OCI-M1 (cell line): ENCODE measurements at places on chromosomes 11 and 22.

GRCh38 chr11:20536784-20537183 is 62.6 kb upstream of the SLC6A5 start:
- no peak for DNase-seq

DNA sequence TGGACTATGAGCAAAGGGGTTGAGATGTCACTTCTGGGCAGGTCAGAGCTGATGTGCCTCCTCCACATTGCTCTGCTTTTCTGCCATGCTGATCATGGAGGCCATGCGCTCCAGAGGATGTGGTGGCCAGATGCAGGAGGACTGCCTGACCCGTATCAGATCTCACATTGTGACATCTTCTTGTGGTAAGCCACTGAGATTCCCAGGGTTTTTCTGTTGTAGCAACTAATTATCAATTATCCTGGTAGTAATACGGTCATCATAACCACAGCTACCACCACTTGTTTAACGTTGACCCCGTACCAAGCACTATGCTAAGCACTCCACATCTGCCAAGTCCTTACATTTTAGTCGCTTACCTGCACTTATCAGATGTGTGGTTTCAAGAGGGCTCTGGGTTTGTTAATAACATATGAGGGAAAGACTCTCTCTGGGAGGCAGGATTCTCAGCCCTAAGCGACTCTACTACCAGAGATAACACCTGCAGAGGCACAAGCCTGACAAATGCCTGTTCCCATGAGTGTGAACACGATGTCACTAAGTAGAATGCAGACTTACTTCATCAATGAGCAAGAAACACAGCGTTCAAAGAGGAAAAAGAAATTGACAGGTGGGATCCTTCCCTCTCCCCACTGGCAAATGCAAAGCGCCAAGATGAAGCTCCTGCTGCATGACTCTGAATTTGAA is 63.6 kb upstream of the TIMP3 start:
- peak; percentile 20 for DNase-seq

- DNase-seq, result peak; percentile 84
Observed at GRCh38 chr22:30605449-30606110, 1.4 kb upstream of the TCN2 start.

DNA sequence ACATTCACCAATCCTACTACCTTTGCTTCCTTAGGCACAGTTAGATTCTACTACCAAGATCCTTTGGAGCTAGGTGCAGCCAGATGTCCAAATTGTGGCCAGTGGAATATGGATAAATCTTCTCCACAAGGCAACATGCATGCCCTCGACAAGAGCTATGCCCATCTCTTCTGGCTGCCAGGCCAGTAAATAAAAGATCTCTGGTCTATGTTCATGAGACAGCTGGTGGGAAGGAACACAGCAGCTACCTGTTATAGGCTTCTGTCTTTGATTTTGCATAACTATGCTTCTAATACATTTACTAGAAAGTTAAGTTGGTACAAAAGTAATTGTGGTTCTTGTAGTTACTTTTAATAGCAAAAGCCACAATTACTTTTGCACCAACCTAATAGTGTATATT is 182.7 kb downstream of the DLG2 start:
- no peak for DNase-seq

GRCh38 chr11:92347454-92347853 is 122.8 kb downstream of the FAT3 start:
- DNase-seq, result no peak

DNA sequence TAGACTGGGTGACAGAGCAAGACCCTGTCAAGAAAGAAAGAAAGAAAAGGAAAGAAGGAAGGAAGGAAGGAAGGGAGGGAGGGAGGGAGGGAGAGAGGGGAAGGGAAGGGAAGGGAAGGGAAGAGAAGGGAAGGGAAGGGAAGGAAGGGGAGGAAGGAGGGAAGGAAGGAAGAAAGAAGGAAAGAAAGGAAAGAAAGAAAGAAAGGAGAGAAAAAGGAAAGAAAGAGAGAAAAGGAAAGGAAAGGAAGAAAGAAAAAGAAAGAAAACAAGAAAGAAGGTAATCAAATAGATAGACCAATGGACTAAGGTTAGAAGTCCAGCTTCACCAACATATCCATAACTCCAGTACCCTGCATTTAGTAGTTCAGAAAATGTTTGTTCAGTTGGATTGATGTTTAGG is 18.2 kb upstream of the EMSY start:
- no peak for DNase-seq

DNA sequence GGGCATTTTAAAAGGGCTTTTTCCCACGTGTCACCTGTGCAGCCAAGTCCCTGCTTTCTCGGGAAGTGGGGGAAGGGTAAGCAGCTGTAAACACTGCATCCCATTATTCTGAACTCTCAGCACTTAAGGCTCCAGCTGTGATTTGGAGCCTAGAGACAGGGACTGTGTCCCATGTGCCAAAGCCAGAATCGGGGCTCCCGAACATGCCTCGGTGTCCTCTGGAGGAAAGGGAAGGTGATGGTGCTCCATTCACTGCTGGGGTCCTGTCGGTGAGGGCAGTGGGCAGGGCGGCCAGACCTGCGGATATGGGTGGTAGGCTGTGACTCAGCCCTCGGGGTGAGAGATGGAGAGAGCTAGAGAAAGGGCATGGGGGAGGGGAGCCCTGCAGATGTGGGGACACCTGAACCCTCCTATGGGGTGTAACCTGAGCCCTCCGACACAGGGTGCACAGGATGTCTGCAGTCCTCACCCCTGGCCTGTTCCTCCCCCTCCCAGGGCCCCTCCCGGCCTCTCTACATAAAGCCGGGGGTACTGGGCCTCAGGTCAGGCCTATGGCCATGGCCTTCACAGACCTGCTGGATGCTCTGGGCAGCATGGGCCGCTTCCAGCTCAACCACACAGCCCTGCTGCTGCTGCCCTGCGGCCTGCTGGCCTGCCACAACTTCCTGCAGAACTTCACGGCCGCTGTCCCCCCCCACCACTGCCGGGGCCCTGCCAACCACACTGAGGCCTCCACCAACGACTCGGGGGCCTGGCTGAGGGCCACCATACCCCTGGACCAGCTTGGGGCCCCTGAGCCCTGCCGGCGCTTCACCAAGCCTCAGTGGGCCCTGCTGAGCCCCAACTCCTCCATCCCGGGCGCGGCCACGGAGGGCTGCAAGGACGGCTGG is 31.8 kb downstream of the CAPN1 start:
- DNase-seq, result no peak

DNA sequence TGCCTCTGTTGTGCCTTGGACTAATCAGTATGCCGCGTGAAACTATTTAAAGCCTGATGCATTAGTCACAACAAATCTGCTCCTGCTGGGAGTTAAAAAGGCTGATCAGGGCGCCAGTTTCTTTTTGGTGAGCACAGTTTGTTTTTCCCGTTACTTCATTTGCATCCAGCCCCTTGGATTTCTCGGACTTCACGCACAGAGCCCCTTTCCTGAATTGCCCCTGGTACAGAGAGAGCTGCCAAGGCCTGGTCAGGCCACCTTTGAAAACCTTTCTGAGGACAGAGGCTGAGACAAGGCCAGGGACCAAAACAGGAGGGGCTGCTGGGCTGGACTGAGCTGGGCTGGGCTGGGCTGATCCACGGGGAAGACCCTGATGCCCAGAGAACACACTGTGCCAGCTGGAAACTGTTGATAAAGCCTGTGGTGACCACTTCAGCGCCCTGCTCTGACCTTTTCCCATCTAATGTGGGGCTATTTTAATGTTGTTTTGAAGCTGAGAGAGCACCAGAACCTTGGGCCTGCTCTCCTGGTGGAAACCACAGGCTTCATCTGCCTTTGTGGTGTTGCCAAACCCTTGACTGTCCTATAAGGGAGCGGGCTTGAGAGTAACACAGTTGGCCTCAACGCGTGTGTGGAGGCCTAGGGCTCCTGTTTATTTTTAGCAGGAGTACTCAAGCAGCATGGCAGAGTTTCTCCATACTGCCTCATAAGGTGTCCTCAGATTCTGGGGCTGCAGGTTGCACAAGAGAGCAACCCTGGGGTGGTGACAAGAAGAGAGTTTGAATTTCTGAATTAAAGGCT is 44.2 kb downstream of the NAV2 start:
- peak; percentile 16 for DNase-seq

GRCh38 chr11:130738611-130739010 is 177.7 kb downstream of the SNX19 start:
- no peak for DNase-seq

- DNase-seq, result peak; percentile 89
Observed at GRCh38 chr11:66568124-66568916, at the start of gene CTSF. CTSF (minus strand) TSS chr11:66568606; CDS start chr11:66568486, 120 bp downstream.

DNA sequence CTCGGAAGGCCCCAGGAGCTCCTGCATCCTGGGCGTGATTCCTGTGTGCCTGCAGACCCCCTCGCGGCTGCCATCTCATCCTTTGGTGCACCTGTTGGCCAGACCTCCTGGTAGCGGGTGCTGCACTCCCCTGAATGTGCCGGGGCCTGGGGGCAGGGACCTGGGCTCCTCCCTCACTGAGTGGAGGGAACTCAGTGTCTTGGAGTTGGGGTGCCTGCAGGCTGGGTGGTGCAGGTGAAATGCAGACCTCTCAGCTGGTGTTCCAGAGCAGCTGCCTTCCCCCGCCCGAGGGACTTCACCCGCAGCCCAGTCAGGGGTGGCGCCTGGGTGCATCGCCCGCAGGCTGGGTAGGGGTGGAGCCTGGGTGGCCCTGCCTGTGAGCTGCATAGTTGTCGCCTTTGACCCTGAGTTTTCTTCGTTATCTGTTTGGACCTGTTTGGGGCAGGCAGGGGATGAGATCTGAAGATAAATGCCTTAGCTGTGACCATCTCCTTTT is 31.4 kb downstream of the LRP5 start:
- DNase-seq, result no peak

DNA sequence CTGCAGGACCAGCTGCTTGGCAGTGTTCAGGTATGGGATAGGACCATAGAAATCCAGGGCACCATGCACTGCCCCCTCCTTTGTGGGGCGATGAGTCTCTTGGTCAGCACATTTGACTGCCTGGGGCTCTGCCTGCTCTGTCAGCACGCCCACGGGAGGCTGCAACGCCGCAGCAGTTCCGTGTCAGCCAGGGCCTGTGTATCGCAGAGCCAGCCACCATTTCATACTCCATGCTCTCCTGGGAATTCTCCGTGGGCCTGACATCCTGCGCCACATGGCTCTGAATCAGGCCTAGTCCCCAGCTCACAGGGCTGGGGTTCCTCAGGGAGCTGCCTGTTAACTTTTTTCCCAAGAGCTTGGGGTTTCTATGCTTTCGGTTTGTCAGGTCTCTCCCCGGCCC is 16.9 kb upstream of the RELT start:
- no peak for DNase-seq

DNA sequence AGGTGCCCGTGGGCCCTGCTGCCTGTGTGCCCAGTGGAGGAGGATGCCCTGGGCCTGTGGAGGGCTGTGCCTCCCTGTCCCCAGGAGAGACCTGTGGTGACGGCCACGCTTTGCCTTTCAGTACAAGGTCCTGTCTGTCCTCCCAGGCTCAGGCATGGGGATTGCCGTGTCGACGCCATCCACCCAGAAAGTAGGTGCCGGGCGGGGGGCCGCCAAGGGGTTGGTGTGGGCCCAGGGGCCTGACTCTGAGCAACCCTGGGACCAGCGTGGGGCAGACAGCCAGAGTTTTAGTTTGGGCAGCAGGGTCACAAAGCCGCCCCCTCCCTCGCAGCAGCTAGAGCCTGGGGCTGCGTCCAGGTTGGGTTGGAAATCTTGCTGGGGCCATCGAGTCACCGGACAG is 56.3 kb downstream of the GRAMD4 start:
- no peak for DNase-seq

DNA sequence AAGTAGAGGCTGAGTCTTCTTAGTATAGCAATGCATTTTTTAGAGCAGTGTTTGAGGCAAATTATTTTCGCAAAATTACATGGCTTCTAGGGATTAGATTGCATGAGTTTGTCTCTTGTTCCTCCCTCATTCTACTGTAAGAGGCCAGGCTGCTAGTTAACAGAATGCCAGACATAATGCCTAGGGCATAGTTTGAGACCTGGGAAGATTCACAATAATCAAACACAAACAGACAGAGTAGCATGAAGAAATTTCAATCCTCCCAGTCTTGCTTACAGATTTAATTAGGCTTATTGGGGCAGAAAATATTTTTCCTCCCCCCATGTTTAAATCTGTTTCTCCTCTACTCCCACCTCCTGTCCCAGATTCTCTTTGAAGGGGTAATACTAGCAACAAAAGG is 48.3 kb downstream of the ARHGEF12 start:
- no peak for DNase-seq

DNA sequence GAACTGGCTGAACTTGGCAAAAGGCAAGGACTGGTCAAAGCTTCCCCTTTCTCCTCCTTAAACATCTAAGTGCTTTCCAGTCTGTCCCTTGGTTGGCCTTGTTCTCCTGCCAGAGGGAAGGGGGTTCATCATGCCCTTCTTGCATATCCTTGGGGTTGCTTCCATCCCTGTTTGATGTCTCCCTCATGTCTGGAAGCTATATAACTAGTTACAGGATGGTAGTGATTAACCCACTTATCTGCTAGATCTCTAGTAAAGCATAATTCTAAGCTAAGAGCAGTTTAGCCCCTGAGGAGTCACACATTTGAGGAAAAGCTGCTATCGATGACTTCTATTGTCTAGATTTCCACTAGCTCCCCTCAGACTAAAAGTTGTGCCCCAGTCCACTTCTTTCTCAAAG is 22.9 kb downstream of the APOL5 start:
- no peak for DNase-seq

GRCh38 chr22:21939461-21939913 is 13.2 kb downstream of the PPM1F start:
- DNase-seq, result no peak

- DNase-seq, result peak; percentile 43
Observed at GRCh38 chr22:36027579-36027934, 1.1 kb downstream of the RBFOX2 start.

DNA sequence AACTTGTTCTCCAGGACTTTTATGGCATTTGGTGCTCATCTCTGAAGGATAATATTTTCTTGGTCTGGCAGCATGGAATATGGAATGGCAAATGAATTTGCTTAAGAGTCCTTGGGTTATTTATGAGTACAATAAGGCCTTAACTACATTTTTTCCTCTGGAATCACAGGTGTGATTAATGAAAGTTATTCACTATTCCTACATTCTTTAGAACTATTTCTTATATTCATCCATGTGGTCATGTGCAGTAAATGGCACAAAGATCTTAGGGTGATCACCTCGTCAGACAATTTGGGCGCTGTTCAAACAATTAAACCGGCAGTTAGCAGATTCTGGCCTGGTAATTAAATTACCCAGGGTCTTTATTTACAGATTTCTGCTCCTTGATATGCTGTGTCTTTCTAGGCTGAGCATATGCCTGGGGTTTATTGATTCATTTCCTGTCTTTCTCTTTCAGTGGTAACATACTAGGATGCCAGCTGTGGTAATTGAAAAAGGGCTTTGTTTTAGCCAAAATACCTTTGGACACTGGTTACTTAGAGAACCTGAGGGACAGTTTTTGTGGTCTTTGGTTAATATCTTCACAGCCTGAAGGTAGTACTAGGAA is 31.6 kb downstream of the SIK2 start:
- DNase-seq, result no peak

GRCh38 chr11:10490032-10490397 is 35.0 kb downstream of the AMPD3 start:
- no peak for DNase-seq

GRCh38 chr11:11501546-11502262 is 120.1 kb downstream of the GALNT18 start:
- no peak for DNase-seq
